ENCODE measurements at places on chromosomes 2 and 18.

GRCh38 chr2:200829258-200829655, 17.5 kb downstream of the BZW1 start:
- no peak for DNase-seq

DNA sequence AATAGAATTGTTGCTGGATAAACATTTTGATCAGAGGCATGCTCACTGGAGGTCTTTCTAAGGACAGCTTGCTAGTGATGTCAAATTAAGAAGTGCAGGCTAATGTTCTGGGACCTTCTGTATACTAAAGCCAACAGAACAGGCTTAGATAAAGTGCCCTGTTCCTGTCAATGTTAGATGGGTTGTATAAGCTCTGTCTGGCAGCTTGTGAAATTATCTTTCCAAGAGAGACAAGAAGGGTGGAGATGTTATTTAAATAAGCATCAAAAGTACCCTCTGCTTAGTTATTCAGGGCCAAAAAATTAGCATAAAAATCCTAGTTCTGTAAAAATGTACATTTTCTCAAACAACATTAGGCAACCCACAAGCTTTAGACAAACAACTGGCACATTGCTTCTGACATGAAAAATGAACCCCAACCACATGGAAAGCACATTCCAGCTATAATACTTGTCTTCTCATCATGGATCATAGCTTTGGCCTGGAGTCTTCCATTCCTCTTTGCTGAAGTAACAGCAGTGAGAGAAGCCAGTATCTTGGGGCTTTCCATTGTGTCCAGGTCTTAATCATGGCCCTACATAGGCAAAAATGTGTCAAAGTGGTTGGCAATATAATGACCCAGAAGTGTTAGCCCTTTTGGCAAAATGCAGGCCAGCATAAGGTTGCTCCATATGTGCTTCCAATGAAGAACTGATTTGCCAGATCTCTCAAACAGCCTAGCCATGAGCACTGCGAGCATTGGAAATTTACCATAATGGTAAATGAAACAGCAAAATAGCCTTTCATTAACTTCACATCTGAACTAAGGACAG, 478.1 kb upstream of the ZNF804A start:
- DNase-seq, result no peak

- no peak for DNase-seq
These were observed 102.6 kb downstream of the RTN4 start for GRCh38 chr2:54947646-54948045.

- no peak for DNase-seq
These were observed 3.7 kb downstream of the SP140L start for GRCh38 chr2:230330725-230331124.

GRCh38 chr18:77148289-77148688, 15.7 kb upstream of the MBP start:
- no peak for DNase-seq

GRCh38 chr2:236641051-236641726, 71.6 kb downstream of the ACKR3 start:
- DNase-seq, result no peak

DNA sequence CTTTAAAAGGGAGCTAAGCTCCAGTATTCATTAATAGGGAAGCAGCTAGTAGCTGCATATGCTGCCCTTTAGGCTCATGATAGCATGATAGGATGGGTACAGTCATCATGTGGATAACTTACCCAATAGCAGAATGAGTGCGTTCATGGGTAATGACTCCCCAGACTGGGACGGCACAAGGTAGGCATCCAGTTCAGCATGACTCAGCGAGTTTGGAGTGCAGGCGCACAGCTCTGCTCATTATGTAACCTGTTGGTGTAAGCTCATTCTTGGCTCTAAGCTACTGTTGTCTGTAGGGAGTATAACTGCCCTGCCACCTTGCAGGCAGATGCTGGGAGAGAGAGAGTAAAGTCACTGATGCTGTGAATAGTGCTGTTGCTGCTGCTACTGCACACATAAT, 209.2 kb upstream of the SYT4 start:
- DNase-seq, result no peak
